Left colon (tissue), 2 donors: ENCODE measurements at places on chromosomes 2 and 18. TPM values are rescaled to one million over a fixed set of nuclear protein-coding genes. Genes with fewer than 3 reads are reported as not detected.

- DNase-seq: no peak
Measured at GRCh38 chr2:31148514-31148913, 10.3 kb upstream of the GALNT14 start.

- no peak for DNase-seq
Measured at GRCh38 chr2:219252084-219252483, 959 bp upstream of the TUBA4B start.

MC5R gene
- not detected for total RNA-seq

CROCC2 gene
- total RNA-seq: not detected

DNA sequence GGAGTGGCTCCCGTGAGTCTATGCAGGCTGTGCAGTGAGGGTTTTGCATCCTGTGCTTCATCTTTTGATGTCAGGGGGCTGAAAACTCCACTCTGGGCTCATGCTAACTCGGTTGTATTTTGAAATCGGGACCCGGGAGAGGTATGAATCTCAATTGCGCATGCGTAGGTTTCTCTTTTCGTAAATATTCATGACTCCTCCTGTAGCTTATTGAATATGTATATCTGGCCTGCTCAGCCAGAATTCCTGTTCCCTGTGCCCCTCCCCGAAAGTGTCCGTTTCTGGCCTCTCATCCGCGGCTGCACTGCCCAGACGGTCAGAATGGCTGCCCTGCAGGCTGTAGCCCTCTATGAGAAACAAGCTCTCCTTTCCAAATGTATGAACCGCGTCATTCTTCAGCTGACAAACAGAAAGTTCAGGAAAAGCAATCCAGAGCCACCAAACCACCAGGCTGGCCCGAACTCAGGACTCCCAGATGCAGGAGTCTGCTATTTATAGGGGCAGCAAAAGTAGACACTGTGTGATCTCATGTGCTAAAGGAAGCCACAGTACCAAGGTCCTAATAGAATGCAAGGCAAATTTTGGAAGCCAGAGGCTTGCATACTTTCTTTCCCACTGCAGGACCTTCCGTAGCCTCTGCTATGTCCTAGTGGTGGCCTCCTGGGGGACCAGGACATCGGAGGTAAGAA lies 41.7 kb downstream of the AKAIN1 start:
- no peak for DNase-seq

DNA sequence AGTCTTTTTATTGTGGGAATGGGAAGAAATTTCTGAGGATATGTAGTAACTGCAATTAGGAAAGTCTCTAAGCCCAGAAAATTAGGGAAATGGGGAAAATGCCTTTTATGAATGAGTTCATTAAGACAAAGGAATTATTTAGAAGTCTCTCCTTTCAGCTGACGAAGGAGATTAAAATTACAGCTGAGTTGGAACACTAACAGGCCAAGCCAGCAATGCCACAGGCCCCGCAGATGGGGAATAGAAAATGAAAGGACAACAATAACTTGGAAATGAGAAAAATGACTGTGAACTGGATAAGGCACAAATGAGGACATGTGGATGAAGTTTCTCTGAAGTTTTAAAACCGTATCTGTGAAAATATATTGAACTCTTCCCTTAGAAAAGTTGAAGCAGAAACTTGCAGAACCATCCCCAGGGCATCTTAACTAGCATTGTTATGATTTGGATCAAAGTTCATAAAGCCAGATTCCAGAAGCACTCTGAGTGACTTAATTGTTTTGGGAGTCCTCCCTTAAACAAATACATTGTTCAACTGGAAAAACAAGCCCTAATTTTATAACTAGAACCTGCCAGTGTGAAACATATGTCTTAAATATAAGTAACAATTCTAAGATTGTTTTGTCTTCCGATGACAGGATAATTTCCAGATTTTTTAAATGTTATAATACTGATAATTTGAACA lies 51.3 kb downstream of the C2orf76 start:
- DNase-seq: no peak

DNA sequence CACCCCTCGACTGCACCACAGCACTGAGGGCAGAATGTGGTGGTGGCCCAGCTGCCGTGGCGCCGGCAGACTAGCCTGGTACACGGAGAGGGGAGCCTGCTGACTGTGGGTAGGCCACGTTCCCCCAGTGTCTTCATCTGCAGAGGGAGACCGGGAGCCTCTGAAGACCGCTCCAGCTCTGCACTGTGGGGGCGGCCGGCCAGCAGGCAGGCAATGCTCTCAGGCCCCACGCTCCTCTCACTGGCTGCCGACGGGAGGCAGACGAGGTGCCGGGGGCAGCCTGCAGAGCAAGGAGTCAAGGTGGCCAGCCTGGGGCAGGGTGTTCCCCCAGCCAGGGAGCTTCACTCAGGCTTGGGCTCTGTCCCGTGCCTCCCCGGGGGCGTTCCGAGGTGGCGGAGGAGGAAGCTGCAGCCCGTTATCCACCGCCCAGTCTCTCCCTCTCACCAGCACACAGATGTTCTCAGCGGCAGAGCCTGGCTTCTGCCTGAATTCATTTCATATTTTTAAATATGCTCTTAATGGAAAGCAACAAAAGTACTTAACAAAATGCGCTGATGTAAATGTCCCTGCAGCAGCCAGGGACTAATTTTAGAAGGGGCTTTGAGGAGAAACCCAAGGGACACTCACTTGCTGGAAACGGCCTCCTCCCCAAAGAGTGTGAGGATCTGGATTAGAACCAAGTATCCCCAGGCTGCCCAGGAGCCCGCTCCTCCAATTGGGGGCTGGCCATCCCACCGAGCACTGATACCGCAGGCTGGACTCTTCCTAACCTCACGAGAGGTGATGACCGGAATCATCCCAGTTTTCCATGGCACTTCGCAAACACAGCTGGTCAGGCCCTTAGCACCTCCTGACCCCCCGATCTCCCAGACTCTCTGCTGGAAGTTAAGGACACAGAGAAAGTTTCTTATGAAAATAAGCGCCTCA lies 87.8 kb downstream of the HDAC4 start:
- peak; percentile 16 for DNase-seq

GRCh38 chr2:70340761-70341476 lies 39.1 kb upstream of the FAM136A start:
- DNase-seq: peak; percentile 6

CNDP1 gene
- total RNA-seq: not detected

PAX8 gene
- total RNA-seq: 13.2 TPM

GRCh38 chr18:26711756-26712155 lies 153.8 kb downstream of the AQP4 start:
- no peak for DNase-seq

DNA sequence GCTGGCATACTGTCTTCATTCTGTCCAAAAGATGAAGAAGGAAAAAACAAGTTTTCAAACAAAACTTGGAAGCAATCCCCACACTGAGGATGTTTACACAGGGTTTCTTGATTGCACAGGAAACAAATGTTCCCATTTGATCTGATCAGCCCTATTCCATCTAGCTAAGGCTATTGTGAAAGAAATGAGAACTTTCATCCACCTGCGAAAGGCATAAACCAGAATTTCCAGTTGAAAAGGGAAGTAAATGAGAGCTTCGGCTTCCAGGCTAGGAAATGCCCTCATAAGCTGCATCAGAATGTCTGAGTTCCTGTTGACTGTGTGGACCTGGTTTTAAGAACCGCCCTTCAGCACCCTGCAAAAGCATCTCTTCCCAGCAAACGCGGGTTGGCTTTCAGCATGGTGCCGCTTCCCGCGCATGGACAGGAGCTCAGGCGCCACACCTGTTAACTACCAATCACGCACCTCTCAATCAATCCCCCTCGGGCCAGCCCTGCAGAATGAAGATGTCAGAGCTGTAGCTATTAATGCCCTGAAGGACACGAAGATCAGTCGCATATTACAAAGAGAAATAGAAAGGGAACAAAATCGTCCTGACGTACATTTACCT lies 850.4 kb downstream of the GALR1 start:
- DNase-seq: no peak

EMILIN2 gene
- 18.1 TPM for total RNA-seq

REG3G gene
- total RNA-seq: not detected

- no peak for DNase-seq
Measured at GRCh38 chr18:69951182-69951581, 3.5 kb upstream of the CD226 start.
